ENCODE measurements at places on chromosomes 4 and X. TPM values are rescaled to one million over a fixed set of nuclear protein-coding genes. Genes with fewer than 3 reads are reported as not detected.

Gene COX18
- total RNA-seq, result 16.0 TPM

Gene ESX1
- total RNA-seq, result not detected

Gene GCNA
- total RNA-seq, result 3.7 TPM

Gene CTAG1A
- total RNA-seq, result not detected

Gene KANTR
- 30.5 TPM for total RNA-seq

Gene SLC25A43
- total RNA-seq, result 3.6 TPM

Gene ARHGAP6
- 18.2 TPM for total RNA-seq

Gene CRMP1
- 2.1 TPM for total RNA-seq

Gene KLHL15
- 5.5 TPM for total RNA-seq

Gene PNMA3
- total RNA-seq, result 0.28 TPM

Gene BEX1
- total RNA-seq, result 2.1 TPM

Gene POF1B
- 1.6 TPM for total RNA-seq

Gene ADAM29
- total RNA-seq, result not detected

Gene BANK1
- total RNA-seq, result 20.5 TPM

Gene BTK
- 24.9 TPM for total RNA-seq

Gene JAKMIP1
- total RNA-seq, result 0.15 TPM

Gene TCP11X2
- 1.0 TPM for total RNA-seq

Gene FLNA
- total RNA-seq, result 602 TPM

Gene FSTL5
- not detected for total RNA-seq

Gene ZXDA
- 5.7 TPM for total RNA-seq

Gene INTU
- 8.2 TPM for total RNA-seq

Gene GPR34
- total RNA-seq, result 6.0 TPM

Gene ADRA2C
- total RNA-seq, result 0.23 TPM

Gene UGT2B15
- total RNA-seq, result not detected

Gene ADH7
- 0.71 TPM for total RNA-seq

Gene PFKFB1
- 0.17 TPM for total RNA-seq
